ENCODE measurements at places on chromosomes 5 and 9.

DNA sequence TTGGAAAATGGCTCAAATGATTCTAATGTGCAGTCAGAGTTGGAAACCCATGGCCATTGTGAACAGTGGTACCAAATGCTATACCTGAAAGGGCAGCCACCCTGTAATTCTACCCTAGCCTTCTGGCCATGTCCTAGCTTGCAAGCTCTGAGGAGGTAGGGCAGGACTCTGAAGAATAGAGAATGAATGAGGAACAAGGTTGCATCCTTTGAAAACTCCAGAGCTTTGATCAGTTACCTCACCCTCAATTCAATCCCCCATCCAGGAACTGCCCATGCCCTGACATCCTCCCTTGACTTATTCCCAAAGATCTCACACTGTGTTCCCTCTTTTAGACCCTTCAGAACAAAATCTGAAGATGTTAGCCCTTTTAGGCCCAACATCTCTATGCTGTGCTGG lies 17.8 kb upstream of the ERMP1 start:
- no peaks in the 10 kb centered on the region for H3K27me3 ChIP-seq
- DNase-seq: no peak
- H3K4me1 ChIP-seq: no peaks in the 10 kb centered on the region

DNA sequence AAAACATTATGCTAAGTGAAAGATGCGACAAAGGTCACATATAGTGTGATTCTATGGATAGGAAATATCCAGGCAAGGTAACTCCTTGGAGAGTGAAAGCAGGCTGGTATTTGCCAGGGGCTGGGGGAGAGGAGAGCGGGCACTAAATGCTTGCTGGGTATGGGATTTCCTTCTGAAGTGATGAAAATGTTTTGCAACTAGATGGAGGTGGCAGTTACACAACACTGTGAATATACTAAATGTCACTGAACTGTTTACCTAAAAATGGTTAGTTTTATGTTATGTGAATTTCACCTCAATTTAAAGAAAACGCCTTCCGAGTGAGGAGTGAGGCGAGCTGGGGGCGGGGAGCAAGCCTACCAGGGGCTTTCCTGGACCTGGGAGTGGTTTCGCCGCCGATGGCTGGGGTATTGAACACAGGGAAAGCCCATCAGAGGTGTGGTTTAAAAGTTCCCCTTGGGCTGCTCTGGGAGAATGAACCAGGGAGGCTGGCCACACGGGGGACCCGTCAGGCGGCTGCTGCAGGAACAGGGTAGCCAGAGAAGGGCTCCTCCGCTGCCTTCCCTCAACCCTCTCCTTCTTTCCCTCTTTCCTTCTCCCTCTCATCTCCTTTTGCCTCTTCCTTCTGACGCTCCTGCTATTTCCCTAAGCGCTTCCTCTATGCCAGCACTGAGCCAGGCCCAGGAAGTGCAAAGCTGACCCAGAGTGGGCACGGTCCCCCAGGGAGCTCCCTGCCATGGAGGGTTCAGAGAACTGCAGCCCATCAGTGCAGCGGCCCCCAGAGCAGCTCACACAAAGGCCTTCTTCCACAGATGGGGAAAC lies 4.9 kb downstream of the AKNA start:
- H3K4me1 ChIP-seq: no peaks in the 10 kb centered on the region
- no peaks in the 10 kb centered on the region for H3K27me3 ChIP-seq
- peak overlapping the region; percentile 74 for H3K27ac ChIP-seq
- H3K36me3 ChIP-seq: peaks cover 2% of the 10 kb centered on the region

GRCh38 chr9:98226516-98226915 lies 28.9 kb downstream of the TBC1D2 start:
- no peak overlapping the region for H3K4me3 ChIP-seq
- no peak for DNase-seq
- H3K36me3 ChIP-seq: no peaks in the 10 kb centered on the region
- H3K27me3 ChIP-seq: no peaks in the 10 kb centered on the region
- no peaks in the 10 kb centered on the region for H3K4me1 ChIP-seq
- no peak overlapping the region for H3K27ac ChIP-seq

GRCh38 chr5:41507501-41507900 lies 2.9 kb downstream of the PLCXD3 start:
- H3K27me3 ChIP-seq: peaks cover 13% of the 10 kb centered on the region
- H3K27ac ChIP-seq: no peak overlapping the region
- H3K4me1 ChIP-seq: no peaks in the 10 kb centered on the region
- no peak overlapping the region for H3K4me3 ChIP-seq

DNA sequence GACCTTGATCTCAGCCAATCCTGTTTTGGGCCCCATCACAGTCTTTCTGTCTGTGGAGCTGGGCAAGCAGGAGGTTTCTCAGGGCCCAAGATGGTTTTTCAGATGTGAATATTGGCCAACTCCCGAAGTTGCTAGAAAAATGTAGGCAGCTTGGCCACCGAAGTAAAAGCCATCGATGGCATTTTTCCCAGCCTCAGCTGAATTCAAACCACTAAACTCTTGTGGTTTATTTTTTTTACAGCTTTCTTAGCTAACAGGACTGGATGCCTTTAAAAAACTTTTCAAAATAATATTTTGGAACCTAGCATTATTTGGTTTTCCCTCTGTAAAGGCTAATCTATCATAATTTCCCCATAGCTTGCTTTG lies 102.5 kb upstream of the ERCC6L2 start:
- DNase-seq: no peak
- no peaks in the 10 kb centered on the region for H3K36me3 ChIP-seq
- no peaks in the 10 kb centered on the region for H3K27me3 ChIP-seq
- peaks cover 9% of the 10 kb centered on the region for H3K4me1 ChIP-seq
- peak overlapping the region; percentile 54 for H3K27ac ChIP-seq

- no peaks in the 10 kb centered on the region for H3K27me3 ChIP-seq
- no peaks in the 10 kb centered on the region for H3K36me3 ChIP-seq
- H3K4me3 ChIP-seq: no peak overlapping the region
- no peak overlapping the region for H3K27ac ChIP-seq
- H3K4me1 ChIP-seq: no peaks in the 10 kb centered on the region
These were observed 145.4 kb upstream of the SHB start for GRCh38 chr9:38214432-38214831.

GRCh38 chr5:134451225-134451935 lies 39.7 kb upstream of the CDKN2AIPNL start:
- no peaks in the 10 kb centered on the region for H3K27me3 ChIP-seq
- H3K36me3 ChIP-seq: no peaks in the 10 kb centered on the region
- no peaks in the 10 kb centered on the region for H3K4me1 ChIP-seq
- no peak overlapping the region for H3K27ac ChIP-seq

DNA sequence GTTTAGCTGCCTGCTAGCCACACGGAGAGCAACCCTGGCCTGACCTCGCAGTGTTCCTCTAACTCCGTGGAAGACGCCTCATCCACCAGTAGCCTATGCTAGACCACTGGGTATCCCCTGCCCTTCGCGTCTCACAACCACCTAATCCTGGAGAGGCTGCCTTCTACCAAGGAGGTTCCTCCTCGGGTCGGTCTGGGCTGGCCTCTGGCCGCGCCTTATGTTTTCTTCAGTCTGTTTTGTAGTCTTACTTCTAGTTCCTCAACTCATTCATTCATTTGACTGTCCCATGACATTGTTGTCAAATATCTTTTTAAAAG lies 1.6 kb upstream of the TPM2 start:
- H3K36me3 ChIP-seq: no peaks in the 10 kb centered on the region
- no peak for DNase-seq
- peak overlapping the region; percentile 95 for H3K27ac ChIP-seq
- no peaks in the 10 kb centered on the region for H3K4me1 ChIP-seq
- peak overlapping the region; percentile 56 for H3K4me3 ChIP-seq

DNA sequence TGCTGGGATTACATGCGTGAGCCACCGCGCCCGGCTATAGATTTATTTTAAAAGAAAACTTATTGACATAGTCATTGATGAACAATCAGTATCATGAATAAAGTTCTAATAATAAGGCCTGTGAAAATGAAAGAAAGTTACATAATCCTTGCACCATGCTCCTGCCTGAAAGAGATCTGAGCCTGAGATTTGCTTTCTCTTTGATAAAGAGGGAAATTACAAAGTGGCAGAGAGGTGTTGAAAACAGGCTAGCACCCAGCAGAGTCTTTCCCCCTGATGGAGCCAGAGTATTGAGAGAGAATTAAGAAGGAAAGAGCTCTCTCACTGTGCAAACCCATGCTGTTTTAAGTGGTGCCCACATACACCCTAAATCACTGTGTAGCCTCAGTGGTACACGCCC lies 37.2 kb downstream of the SLC6A7 start:
- H3K27ac ChIP-seq: no peak overlapping the region
- H3K27me3 ChIP-seq: no peaks in the 10 kb centered on the region
- H3K4me1 ChIP-seq: no peaks in the 10 kb centered on the region
- no peak overlapping the region for H3K4me3 ChIP-seq
- no peak for DNase-seq

DNA sequence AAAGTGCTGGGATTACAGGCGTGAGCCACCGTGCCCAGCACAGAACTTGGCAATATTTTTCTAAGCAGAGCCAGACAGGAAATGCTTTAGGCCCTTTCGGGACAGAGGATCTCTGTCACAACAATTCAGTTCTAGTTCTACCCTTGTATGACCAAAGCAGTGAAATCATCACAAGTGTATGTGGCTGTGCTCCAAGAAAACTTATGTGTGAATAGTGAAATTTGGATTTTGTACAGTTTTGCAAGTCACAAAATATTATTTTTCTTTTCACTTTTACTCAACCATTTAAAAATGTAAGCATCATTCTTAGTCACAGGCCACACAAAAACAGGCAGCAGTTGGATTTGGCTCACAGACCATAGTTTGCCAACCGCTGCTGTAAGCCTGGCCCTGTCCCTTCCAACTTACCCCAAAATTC lies 20.4 kb upstream of the PRUNE2 start:
- no peaks in the 10 kb centered on the region for H3K4me1 ChIP-seq
- H3K27ac ChIP-seq: no peak overlapping the region
- no peak for DNase-seq
- H3K4me3 ChIP-seq: no peak overlapping the region

- no peak overlapping the region for H3K27ac ChIP-seq
- H3K36me3 ChIP-seq: no peaks in the 10 kb centered on the region
- no peak for DNase-seq
- no peaks in the 10 kb centered on the region for H3K27me3 ChIP-seq
- no peaks in the 10 kb centered on the region for H3K4me1 ChIP-seq
- H3K4me3 ChIP-seq: no peak overlapping the region
These were observed 92.9 kb upstream of the IER5L start for GRCh38 chr9:129270903-129271431.

GRCh38 chr9:35798658-35799374 lies 7.4 kb downstream of the NPR2 start:
- H3K4me3 ChIP-seq: no peak overlapping the region
- H3K27me3 ChIP-seq: no peaks in the 10 kb centered on the region
- no peak overlapping the region for H3K27ac ChIP-seq
- H3K36me3 ChIP-seq: peaks cover 6% of the 10 kb centered on the region
- DNase-seq: no peak

DNA sequence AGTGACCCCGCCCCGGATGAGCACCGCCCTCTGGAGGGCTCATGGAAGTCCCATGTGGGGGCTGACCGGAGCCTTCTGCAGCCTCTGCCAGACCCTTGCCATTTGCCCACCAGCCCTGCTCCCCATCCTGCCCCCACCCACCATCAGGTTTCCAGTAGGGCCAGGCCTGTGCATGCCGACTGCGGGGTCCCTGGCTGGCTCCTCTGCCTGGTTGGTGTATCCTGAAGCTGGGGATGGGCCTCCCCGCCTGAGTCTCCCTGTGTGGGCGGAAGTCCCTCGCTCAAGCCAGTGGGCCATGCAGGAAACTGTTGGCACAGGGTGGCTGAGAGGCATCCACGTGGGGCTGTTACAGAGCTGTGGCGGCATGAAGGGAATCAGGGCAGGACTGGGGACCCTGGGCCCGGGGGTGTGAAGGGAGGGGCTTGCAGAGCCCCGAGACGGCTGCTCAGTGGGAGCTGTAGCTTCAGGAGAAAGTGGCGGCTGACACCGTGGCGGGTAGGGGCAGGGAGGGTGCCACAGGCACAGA lies 88.7 kb downstream of the RXRA start:
- no peaks in the 10 kb centered on the region for H3K27me3 ChIP-seq
- no peak overlapping the region for H3K27ac ChIP-seq
- H3K36me3 ChIP-seq: no peaks in the 10 kb centered on the region

DNA sequence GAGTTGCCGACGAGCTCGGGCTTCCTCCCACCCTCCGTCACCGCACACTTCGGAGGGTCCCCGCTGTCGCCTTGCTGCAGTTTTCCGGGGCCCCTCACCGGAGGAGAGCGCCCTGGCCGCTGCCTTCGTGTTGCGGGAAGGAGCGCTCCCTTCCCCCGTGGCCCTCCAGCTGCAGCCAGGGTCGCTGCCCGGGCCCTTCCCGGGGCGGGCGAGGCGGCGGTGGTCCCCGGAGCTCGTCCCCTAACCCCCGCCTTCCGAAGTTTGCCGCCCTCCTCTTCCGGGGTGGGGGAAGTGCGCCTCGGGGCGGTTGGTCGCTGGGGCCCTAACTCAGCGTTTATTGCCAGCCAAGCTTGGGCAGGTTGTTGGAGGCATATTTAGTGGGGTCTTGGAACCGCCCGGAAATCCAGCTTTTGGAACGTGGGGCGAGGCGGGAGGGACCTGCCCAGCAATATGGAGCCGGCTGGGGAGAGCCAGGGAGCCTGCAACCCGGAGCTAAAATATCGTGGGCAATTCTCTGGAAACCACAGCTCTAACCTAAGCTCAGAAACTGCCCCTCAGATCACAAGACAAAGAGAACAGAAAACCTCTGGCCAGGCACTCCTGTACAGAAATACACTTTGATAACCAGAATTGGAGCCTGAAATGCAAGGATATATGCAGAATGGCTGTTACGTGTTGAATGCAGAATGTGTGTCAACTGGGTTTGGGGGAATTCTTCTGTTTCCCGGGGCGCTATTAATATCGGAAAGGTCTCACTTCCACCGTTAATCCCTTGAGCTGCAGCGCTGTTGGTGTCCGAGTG lies 890 bp downstream of the PIK3R1 start:
- peak overlapping the region; percentile 96 for H3K4me3 ChIP-seq
- no peaks in the 10 kb centered on the region for H3K4me1 ChIP-seq
- peak; percentile 89 for DNase-seq
- H3K27me3 ChIP-seq: no peaks in the 10 kb centered on the region

DNA sequence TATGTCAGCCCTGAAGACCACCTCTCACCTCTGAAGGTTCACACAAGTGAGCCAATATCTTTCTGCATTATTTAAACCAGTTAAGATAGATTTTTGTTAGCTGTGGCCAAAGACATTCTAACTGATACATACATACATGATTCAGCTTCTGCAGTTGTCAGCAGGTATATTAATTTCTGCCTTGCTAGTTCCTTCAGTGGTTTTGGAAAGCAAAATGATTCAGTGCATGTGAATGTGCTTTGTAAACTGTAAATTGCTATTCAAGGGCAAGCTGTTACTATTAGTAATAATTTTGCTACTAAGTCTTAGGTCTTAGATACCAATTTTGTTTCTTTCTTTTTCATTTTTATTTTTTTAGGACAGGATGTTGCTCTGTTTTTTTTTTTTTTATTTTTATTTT lies 89.2 kb upstream of the ERBIN start:
- H3K27ac ChIP-seq: no peak overlapping the region
- no peaks in the 10 kb centered on the region for H3K27me3 ChIP-seq
- no peak overlapping the region for H3K4me3 ChIP-seq
- H3K36me3 ChIP-seq: no peaks in the 10 kb centered on the region

All from kidney (tissue), 22 donors.